Activated effector memory CD4-positive, alpha-beta T cell treated with Interleukin-2 at 50 U/mL for 16 hours (primary cell): ENCODE measurements at places on chromosomes 13 and 19.
A peak's percentile ranks its signal among the peaks of the same experiment; 100 is the strongest.

- DNase-seq = no peak
Observed at GRCh38 chr19:14577885-14578427, 4.9 kb upstream of the CLEC17A start.

- peak; percentile 80 for DNase-seq
Observed at GRCh38 chr19:38506723-38507550, 73.4 kb downstream of the RYR1 start.

GRCh38 chr13:59633290-59633689 is 530.4 kb downstream of the DIAPH3 start:
- DNase-seq = no peak

- DNase-seq = no peak
Observed at GRCh38 chr13:60013166-60013565, 150.6 kb downstream of the DIAPH3 start.

DNA sequence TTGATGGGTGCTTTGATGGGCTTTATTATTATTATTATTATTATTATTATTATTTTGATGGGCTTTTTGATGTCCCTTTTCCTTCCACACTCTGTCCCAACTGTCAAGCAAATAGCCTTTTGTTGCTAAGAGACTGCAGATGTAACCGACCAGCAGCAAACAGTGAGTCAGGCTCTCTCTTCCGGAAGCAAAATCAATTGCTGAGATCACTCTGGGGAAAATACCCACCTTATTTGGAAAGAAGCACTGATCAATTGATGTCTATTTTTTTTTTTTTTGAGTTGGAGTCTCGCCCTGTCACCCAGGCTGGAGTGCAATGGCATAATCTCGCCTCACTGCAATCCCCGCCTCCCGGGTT is 2.9 kb downstream of the LDLR start:
- DNase-seq = no peak

- no peak for DNase-seq
Observed at GRCh38 chr13:21040120-21040826, 21.1 kb downstream of the LATS2 start.

GRCh38 chr13:30362869-30363268 is 55.5 kb upstream of the KATNAL1 start:
- no peak for DNase-seq

GRCh38 chr13:109271555-109272541 is 514.5 kb downstream of the IRS2 start:
- DNase-seq = no peak

GRCh38 chr13:43267916-43268315 is 244.5 kb downstream of the DNAJC15 start:
- no peak for DNase-seq

DNA sequence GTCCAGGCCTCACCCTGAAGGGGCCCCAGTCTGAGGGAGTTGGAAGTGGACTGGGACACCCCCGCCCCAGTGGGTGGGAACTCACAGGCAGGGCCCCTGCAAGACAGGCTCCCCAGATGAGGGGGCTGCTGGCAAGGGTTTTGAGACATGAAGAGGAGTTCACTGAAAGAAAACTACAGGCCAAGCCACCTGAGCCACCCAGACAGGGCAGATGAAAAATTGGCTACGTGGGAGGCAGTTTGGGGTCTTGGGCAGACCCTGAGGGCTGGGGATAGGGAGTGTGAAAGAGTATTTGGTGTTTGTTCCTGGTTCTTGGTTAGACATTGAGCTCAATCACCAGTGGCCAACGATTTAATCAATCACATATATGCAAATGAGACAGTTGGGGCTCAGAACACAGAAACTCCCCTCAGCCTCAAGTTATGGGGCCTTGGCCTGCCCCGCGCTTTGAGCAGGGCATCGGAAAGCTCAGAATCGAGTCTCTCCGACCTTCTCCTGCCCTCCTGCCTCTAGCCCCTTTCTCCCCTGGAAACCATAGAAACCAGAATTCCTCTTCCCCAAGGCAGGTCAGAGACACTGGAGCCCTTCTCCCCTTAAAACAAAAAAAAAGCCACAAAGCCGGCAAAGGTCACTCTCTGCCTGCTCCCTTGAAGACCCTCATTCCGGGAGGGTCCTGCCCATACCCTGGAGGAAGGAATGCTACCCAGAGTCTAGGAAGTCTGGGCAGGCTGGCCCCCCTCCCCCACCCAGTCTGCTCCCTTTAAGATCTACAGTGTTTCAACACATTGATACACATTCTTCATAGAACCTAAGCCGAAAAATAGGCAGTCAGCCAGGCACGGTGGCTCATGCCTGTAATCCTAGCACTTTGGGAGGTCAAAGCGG is 1.3 kb upstream of the ISYNA1 start:
- no peak for DNase-seq

- DNase-seq = no peak
Observed at GRCh38 chr19:16355293-16356043, 30.8 kb downstream of the KLF2 start.

- DNase-seq = no peak
Observed at GRCh38 chr19:18587561-18587960, 1.0 kb upstream of the REX1BD start.

- no peak for DNase-seq
Observed at GRCh38 chr13:99014522-99014921, 36.7 kb upstream of the DOCK9 start.

DNA sequence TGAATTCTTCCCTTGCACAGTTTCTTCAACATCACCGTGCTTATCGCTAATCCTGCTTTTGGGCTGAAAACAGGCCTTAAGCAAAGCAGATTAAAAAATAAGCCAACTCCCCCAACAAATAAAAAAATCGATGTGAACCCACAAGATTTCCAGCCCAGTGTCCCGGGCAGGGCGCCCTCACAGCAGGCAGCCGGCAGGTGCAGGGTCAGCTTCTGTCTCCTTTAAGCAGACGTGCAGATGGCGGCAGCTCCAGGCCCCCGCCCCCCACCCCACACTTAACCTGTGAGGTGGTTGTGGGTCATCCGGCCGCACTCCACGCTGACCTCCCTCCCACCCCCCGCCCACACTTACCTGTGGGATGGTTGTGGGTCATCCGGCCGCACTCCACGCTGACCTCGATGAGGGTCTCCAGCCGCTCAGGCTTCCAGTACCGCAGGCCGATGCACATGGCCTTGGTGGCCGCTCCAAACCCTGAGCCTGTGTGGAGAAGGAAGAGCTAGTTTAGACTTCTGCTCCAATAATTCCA is 19.8 kb downstream of the ADPRHL1 start:
- DNase-seq = no peak

DNA sequence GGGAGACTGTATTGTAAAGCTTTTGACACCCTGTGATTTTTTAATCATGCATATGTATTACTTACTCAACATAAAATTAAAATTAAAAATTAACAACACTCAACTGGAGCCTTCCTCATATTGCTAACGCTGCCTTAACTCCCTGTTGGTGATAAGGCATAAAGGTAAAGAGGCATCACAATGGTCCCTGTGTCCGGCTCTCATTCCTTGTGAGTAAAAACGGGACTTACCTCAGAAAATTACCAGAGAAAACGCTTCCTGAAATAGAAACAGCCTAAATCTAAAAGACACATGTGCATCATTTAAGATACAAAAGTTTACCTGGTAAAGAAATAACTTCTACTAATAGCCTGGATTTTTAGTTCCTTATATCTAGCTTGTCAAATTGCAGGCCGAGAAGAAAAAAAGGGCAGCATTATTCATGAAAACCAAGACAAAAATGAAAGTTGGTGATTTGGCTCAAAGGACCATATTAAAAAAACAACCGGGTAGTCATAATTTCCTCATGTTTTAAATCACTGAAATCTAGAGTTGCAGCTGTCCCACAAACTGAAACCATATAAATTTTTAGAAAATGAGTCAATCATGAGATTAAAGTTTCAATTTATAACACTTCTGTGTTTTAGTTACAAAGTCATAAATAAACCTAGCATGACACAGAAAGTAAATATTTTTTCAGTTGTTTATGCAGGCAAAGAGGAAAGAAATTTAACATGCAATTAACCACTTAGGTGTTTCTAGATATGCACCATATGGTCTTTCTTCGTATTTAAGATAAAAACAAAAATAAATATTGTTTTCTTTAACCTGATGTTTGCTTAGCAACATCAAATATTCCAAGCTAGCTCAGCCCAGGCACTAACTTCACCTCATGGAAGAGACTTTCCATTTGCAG is 94.7 kb downstream of the MIPEP start:
- DNase-seq = no peak

- no peak for DNase-seq
Observed at GRCh38 chr19:46355234-46356148, 8.6 kb downstream of the PPP5C start.

GRCh38 chr13:86918682-86919081 is 752.5 kb upstream of the SLITRK5 start:
- DNase-seq = no peak

- DNase-seq = no peak
Observed at GRCh38 chr13:30109471-30110135, 197.7 kb downstream of the KATNAL1 start.

- no peak for DNase-seq
Observed at GRCh38 chr13:110509478-110509926, 52.0 kb downstream of the RAB20 start.

GRCh38 chr19:29483944-29484581 is 41.7 kb upstream of the VSTM2B start:
- DNase-seq = no peak

- no peak for DNase-seq
Observed at GRCh38 chr13:77168237-77168636, 141.3 kb upstream of the FBXL3 start.

DNA sequence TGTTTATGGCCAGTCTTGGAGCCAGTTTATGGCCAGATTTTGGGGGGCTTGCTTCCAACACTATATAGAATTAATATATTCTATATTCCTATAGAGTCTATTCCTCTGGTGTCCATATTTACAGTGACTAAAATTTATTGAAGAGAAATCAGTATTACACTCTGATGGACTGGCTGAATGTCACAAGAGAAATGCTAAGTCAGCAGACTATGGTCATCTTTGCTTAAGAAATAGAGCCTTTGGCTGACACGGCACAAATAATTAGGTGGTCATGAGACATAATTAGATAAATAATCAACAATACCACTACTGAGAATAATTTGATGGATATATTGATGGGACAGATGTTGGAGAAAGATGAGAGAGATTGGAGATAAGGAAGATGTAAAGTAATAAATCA is 272.9 kb downstream of the SLITRK5 start:
- no peak for DNase-seq

- DNase-seq = no peak
Observed at GRCh38 chr13:110010404-110011138, 224.2 kb upstream of the IRS2 start.

DNA sequence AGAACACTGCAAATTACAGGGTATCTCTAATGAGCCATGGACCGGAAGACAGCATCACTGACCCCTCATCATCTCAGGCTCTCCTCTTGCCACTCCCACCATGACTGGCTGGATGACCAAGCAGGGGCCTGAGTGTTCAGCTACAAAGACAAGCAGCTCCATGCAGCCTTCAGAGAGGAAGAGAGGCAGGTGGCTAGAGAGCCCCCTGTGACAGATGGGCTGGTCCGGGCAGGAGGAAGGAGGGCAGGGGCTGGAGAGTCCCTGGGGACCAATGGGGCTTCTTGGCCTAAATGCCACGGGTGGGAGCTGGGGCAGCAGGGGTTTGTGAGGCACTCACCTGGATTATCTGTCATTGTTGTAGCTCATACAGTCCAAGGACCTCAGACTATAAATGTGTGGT is 12.8 kb upstream of the RASA3 start:
- DNase-seq = no peak

DNA sequence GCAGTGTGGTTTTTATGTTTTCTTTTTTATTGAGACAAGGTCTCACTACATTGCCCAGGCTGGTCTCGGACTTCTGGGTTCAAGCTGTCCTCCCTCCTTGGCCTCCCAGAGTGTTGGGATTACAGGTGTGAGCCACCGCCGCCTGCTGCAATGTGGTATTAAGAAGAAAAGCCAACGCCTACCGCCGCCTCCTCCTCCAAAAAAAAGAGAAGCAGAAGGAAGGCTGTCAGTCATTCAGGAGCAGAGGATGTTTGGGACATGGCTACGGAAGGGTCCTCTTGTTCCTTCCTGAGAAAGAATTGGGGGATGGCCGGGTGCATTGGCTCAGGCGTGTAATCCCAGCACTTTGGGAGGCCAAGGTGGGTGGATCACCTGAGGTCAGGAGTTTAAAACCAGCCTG is 1.2 kb downstream of the PPP1R37 start:
- DNase-seq = no peak

- no peak for DNase-seq
Observed at GRCh38 chr13:93966267-93966936, 513.1 kb downstream of the DCT start.

DNA sequence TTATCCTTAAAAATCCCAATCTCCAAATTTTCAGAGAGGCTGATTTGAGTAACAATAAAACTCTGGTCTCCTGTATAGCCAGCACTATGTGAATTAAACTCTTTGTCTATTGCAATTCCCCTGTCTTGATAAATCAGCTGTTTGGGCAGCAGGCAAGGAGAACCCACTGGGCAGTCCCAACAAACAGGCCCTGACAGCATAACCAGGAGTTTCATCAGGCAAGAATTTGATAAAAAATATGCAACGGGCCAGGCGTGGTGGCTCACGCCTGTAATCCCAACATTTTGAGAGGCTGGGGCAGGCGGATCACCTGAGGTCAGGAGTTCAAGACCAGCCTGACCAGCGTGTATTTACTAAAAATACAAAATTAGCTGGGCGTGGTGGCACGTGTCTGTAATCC is 42.1 kb downstream of the STK24 start:
- DNase-seq = no peak

GRCh38 chr13:95707442-95708390 is 30.8 kb downstream of the DNAJC3 start:
- DNase-seq = no peak

DNA sequence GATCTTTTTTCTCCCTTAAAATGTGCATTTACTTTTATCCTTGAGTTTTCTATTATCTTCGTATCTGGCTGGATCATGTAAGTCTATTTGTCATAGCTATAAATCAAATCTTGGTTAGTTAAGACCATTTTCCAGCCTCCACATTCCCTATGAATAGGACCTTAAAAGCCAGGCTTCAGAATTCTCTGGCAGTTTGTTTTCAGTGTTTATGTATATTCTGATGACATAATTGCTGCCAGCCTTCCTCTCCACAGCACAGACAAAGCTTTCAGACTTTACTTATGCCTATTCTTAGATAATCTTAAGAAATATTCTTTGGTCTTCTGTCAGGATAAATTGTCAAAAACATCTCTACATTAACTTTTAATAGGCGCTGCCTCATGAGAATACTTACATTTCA is 870.8 kb upstream of the SPRY2 start:
- DNase-seq = no peak

- DNase-seq = no peak
Observed at GRCh38 chr13:45681113-45681512, 21.0 kb upstream of the CBY2 start.

DNA sequence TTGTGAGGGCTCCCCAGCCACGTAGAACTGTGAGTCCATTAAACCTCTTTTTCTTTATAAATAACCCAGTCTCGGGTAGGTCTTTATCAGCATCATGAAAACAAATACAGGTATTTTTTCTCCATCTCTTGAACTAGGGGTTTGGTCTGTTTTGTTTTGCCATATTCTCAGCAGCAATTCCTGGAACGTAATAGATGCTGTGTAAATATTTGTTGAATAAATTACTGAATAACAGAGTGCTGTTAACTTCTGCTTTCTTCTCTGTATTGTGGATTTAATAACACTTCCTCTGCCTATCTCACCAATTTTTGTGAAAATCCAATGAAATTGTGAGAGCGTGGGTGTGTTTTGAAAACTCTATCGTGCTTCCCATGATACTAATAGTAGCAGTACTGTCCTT is 429.4 kb downstream of the DCT start:
- no peak for DNase-seq

GRCh38 chr13:87057807-87058520 is 613.2 kb upstream of the SLITRK5 start:
- DNase-seq = no peak
